ENCODE measurements at places on chromosomes 12 and 14. TPM values are rescaled to one million over a fixed set of nuclear protein-coding genes. Genes with fewer than 3 reads are reported as not detected.

Gene ISM2
- total RNA-seq, result 0.32 TPM

Gene DBX2
- total RNA-seq, result not detected

Gene GPR65
- not detected for total RNA-seq

Gene CHGA
- 1.5 TPM for total RNA-seq

Gene RTL1
- total RNA-seq, result 0.19 TPM

Gene HOXC9
- total RNA-seq, result 15.9 TPM

Gene NRL
- 1.1 TPM for total RNA-seq

All from A549 treated with GW870086 at 1 μM for 4 hours (cell line).